ENCODE measurements at places on chromosomes 4 and X. TPM values are rescaled to one million over a fixed set of nuclear protein-coding genes. Genes with fewer than 3 reads are reported as not detected.

FREM3 gene
- not detected for total RNA-seq

GRCh38 chrX:74160816-74161215 is 143.2 kb upstream of the ZCCHC13 start:
- ATAC-seq = no peak

FAM184B gene
- not detected for total RNA-seq

DNA sequence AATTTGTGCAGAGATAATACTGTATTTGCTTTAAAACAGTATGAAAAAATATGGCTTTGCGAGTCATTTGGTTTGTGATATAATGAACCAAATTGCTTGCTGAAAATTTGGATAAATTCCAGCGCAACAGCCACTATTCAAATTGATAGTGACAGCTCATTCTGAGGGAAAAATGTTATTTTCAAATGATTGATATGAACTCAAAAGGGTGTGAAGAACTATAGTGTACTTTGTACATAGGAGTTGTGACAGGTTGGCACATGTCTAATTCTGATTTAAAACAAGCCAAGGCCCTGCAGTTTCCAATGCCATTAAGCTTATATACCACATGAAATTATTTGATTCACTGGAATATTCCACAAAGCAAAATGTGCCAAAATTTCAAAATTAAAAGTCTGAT is 1628.9 kb upstream of the AGA start:
- no peak for ATAC-seq

DNAAF6 gene
- not detected for total RNA-seq

All from gastroesophageal sphincter (tissue), 4 donors.